Activated CD8-positive, alpha-beta memory T cell treated with anti-CD3 and anti-CD28 coated beads for 24 hours (primary cell): ENCODE measurements at places on chromosomes 2 and 18.
A peak's percentile ranks its signal among the peaks of the same experiment; 100 is the strongest.

GRCh38 chr2:240240017-240240734, 99.7 kb upstream of the OTOS start:
- DNase-seq = peak; percentile 13

- DNase-seq = no peak
Measured at GRCh38 chr2:28389399-28390240, 3.0 kb upstream of the FOSL2 start.

GRCh38 chr18:63882333-63883141, 5.0 kb upstream of the SERPINB2 start:
- no peak for DNase-seq

- no peak for DNase-seq
Measured at GRCh38 chr2:150156415-150156814, 331.1 kb downstream of the RND3 start.

GRCh38 chr18:70382017-70382416, 93.2 kb downstream of the SOCS6 start:
- DNase-seq = no peak

GRCh38 chr2:165902934-165903333, 50.6 kb downstream of the TTC21B start:
- DNase-seq = no peak

DNA sequence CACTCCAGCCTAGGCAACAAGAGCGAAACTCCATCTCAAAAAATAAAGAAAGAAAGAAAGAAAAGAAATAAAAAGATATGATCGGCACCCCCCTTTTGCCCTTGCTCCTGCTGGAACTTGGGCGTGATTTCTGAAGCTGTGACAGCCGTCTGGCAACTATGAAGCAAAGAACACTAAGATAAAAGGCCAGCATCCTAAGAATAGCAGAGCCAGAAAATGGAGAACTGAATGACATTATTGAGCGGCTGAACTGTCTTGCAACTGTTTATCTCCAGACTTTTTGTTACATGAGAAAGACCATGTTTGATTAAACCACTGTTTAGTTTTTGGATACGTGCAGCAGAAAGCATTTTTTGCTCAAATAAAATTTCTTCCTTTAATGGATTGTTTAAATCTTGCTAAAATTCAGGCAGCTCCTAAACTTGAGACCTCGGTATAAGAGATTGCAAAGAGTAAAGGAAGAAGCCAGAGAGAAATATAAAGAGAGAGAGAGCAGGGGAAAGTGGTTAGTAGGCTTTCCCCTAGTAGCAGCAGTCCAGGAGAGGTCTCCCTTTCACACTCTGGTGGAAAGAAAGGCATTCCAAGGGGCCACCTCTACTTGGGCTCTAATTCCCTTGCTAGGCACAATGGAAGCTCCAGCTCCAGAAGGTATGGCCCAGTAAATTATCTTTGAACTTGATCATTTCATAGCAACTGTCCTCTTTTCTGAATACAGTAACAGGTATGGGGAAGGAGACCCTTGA, 8.2 kb upstream of the MBD2 start:
- no peak for DNase-seq

DNA sequence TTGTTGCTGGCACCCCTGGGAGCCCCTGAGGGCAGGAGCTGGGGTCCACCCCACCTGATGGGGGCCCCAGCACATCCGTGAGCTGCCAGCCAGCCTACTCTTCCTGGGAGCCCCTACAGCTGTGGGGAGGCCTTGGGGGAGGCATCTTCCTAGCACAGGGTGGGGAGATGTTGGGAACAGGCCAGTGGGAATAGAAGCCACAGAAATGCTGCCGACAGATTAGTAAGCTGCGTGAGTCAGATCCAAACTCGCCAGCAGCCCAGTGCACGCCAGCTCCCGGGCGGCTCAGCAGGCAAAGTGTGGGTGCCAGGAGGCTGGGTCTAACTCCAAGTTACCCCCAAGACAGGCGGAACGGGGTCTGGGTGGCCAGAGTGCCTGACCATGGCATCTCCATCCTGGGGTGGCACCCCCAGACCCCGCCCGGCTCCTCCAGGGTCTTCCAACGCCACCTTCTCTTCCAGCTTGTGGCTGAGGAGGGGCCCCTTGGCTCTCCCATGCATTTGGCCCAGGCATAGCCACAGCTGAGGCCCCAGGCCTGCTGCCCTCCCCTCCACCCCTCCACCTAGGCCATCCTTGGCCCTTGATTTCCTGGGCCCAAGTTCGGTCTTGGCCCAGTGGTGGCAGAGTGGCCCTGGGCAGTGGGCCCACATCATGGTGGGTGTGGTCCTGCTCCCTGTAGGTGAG, 15.3 kb downstream of the CROCC2 start:
- peak; percentile 41 for DNase-seq

DNA sequence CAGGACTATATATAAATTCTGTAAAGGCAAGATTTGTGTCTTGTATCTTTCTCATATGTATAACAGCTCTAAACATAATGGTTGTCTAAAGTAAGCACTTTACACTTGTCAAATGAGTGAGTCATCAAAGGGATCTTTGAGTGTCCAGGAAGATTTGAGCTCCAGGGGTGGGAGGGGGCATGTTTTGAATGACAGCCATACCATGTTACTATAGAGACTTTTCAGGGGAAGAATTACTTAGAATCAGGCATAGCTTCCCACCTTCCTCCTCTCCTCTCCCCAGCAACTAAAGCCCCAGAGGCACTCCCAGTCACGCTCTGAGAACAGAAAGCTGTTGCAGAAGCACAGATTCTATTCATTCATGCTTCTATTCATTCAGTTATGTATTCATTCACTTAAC, 65.8 kb upstream of the ALK start:
- DNase-seq = no peak

DNA sequence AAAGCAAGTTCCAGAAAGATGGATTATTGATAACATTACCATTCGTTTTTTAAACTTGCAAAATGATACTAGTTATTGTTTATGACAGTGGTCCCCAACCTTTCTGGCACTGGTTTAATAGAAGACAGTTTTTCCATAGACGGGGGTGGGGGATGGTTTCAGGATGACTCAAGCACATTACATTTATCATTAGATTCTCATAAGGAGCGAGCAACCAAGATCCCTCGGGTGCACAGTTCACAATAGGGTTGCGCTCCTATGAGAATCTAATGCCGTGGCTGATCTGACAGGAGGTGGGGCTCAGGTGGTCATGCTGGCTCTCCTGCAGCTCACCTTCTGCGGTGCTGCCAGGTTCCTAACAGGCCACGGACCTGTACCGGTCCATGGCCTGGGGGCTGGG, 86.2 kb downstream of the BCL2 start:
- DNase-seq = no peak

DNA sequence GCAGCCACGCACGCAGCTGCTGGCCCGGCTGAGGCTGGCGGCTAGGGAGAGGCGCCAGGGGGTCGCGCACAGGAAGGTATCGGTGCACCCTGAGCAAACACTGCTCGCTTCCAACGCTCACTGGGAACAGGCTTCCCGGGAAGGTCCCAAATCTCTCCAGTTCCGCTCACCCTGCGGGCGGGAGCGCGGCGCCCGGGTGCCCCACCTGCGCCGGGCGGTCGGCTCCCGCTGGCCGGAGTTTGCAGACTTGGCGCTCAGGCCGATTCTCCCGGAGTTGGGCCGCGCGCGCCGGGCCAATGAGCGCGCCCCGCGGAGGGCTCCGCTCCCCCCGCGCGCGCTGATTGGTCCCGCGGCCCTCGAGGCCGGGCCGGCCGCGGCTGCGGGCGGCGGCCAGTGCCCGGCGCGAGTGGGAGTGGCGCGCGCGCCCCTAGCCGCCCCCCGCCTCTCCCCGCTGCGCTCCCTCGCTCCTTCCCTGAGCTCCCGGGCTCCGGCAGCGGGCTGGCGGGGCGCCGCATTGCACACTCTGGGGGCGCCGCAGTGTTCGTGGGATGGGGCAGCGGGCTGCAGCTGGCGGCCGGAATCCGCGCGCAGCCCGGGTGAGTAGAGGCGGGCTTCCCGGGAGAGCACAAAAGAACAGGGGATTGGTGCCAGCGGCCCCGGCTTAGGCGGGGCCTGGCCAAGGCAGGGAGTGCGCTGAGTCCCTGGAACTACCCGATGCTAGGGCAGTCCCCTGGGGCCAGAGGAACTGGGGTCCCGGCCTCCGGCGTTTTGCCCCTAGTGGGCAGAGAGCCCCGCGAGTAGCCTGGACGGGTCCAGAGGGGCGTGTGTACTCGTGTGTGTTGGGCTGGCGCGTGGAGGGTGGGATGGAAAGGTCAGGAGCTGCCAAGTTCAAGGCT, at the start of gene LYPD6:
Gene LYPD6, plus strand, starts transcription at position 461 of the 896 bp plus-strand sequence. CDS start 107,122 bp downstream, outside the sequence.
- DNase-seq = no peak

DNA sequence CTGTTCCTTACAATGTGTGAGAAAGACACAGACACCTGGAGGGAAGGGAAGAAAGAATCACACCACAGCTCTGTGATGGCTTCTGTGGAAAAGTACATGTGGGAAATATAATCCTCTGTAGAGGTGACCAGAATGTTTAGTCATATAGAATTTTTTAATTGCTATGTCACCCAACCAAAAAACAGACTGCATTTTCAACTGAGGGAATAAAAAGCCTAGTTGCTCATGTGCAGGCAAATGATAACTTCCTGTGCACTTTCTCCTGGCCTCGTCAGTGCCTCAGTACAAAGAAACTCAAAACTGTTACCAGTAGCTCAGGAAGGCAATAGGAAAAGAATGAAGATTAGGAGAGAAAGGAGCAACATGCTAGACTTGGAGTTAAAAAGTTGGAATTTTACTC, 326.8 kb downstream of the OSR1 start:
- no peak for DNase-seq

DNA sequence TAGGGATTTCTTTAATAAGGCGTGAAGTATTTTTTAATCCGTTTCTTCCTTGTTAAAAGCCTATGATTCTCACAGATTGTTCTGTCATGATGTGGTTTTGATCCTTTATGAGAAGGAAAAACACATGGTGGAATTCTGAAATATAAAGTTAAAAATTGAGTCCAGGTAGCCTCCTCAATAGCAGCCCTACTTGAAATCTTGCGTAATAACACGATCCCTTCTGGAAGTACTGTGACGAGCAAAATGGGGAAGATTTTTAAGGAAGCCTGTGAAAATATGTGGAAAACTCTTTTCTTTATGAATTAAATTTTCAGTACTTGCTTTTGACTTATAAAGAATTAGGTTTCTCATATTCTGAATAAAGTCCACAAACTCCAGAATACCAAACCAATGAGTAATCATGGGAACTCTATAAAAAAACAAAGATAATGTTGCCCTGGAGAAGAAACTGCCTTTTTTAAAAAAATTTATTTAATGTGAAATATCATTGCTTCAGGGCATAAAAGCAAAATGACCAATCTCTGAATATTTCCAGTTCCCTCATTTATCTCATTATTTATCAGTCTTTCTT, 476.4 kb upstream of the ZEB2 start:
- DNase-seq = no peak

- DNase-seq = peak; percentile 85
Measured at GRCh38 chr2:130355578-130356431, at the start of gene PTPN18. PTPN18 (plus strand) TSS chr2:130356056; CDS start chr2:130356108, 52 bp downstream.

GRCh38 chr2:109318949-109319342, 189.9 kb downstream of the SH3RF3 start:
- no peak for DNase-seq

GRCh38 chr2:198468136-198468535, 663.7 kb downstream of the PLCL1 start:
- no peak for DNase-seq

- no peak for DNase-seq
Measured at GRCh38 chr2:120904830-120905234, 169.2 kb downstream of the GLI2 start.

DNA sequence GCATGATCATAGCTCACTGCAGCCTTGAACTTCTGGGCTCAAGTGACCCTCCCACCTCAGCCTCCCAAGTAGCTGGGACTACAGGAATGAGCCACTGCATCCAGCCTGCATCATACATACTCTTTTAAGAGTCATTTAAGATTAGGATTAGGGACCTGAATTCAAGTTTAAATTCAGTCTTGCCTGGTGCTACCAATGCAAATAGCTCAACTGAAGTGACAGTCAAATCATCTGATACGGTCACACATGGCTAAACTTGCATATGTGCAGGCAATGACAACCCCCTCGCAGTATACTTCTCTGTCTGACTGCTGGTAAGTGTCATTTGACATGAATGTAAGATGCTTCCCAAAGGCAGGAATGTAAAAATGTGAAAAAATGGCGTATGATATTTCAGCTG, 31.8 kb upstream of the TMEM131 start:
- DNase-seq = no peak

GRCh38 chr2:172179045-172179701, 76.5 kb upstream of the DLX2 start:
- DNase-seq = no peak

GRCh38 chr2:168490015-168490874, 34.2 kb downstream of the CERS6 start:
- DNase-seq = peak; percentile 71

DNA sequence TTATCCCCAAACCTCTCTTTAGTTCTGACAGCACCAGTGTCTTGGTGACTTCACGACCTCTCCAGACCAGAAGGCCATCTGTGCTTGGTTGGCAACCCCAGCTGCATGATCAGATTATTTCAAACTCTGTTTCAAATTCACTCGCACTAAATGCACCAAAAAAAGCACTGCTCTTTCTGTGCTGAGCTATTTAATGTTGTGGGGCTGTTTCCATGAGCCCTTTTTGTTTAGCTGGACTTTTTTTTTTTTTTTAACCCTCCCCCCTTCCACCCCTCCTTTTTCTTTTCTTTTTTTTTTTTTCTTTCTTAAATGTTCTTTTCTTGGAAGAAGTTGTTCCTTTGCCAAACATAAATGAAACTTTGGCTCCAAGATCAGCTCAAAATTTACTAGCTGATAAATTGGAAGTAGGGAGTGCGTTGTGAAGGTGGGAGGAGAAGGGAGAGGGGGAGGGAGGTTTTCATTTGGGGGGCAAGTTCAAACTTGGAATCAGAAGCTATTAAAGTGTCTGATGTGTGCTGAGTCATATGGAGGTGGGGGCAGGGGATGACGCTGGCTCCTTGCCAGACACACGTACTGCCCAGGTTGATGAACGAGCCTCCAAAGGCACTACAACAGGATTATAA, 543.0 kb upstream of the TNP1 start:
- no peak for DNase-seq

DNA sequence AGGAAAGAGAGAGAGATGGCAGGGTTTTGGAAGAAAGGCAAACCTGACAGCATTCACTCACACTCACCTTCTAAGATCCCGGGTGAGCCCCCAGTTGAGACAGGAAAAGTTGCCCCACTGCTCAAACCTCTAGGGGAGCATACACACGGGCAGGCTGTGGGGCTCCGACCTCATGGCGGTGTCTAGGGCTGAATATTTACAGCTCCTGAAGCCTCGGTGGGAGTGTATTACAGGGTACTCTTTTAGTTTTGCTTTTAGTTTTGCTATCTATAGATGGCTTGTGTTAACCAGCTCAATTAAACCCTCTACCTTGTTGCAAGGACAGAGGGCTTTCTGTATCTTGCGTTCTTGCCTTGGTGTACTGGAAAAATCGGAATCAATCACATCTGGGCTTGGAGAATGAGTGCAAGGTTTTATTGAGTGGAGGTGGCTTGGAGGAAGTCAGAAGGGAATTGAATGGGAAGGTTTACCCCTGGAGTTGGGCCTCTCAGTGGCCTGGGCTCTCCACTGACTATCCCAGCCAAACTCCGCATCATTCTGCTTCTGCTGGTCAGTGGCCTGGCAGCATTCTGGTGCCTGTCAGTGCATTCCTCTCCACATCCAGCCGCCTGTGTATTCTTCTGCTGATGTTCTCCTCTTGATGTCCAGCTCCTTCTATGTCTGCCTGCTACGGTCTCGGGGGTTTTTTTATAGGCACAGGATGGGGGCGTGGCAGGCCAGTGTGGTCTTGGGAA, 10.1 kb upstream of the IFIH1 start:
- no peak for DNase-seq

GRCh38 chr18:62339106-62339988, 14.2 kb downstream of the TNFRSF11A start:
- DNase-seq = no peak

GRCh38 chr2:205617905-205618304, 64.4 kb upstream of the NRP2 start:
- DNase-seq = no peak

GRCh38 chr2:190986221-190986953, 27.6 kb downstream of the STAT1 start:
- no peak for DNase-seq
